Eye (tissue), 1 donor: ENCODE measurements at places on chromosomes 4 and X.

DNA sequence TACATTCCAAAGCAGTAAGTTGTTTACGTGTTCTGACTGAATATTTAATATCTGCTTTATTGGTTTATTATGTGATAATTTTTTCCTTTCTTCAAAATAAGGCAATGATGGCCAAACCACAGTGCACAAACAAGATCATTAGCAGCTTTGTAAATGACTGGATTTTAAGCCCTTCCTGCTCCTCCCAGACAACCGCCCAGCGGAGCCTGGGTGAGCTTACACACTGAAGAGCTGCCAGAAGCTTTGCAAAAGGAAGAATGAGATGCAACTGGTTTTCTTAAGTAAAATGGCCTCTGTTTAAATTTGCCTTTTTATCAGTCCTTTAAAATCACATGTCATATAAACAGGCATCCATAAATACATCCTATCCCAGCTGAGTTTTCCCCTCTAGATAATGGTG, 52.2 kb downstream of the SPARCL1 start:
- no peak for DNase-seq

- DNase-seq = no peak
Measured at GRCh38 chr4:112410364-112410763, 105.6 kb downstream of the NEUROG2 start.

GRCh38 chrX:41971346-41971745, 48.0 kb upstream of the CASK start:
- no peak for DNase-seq

GRCh38 chrX:129565046-129565650, 25.1 kb downstream of the OCRL start:
- DNase-seq = peak; percentile 30

GRCh38 chr4:63553123-63553522, 856.1 kb downstream of the TECRL start:
- DNase-seq = no peak

- DNase-seq = peak; percentile 26
Measured at GRCh38 chrX:153973127-153974002, 811 bp downstream of the TMEM187 start.

- DNase-seq = no peak
Measured at GRCh38 chr4:179028321-179028720, 1586.1 kb upstream of the AGA start.
